Naive thymus-derived CD8-positive, alpha-beta T cell (primary cell): ENCODE measurements at places on chromosomes 4 and X.

GRCh38 chrX:112857478-112857878 lies 16.8 kb upstream of the AMOT start:
- no peaks in the 10 kb centered on the region for H3K27me3 ChIP-seq
- no peaks in the 10 kb centered on the region for H3K4me1 ChIP-seq
- H3K36me3 ChIP-seq: no peaks in the 10 kb centered on the region
- no peak overlapping the region for H3K27ac ChIP-seq

DNA sequence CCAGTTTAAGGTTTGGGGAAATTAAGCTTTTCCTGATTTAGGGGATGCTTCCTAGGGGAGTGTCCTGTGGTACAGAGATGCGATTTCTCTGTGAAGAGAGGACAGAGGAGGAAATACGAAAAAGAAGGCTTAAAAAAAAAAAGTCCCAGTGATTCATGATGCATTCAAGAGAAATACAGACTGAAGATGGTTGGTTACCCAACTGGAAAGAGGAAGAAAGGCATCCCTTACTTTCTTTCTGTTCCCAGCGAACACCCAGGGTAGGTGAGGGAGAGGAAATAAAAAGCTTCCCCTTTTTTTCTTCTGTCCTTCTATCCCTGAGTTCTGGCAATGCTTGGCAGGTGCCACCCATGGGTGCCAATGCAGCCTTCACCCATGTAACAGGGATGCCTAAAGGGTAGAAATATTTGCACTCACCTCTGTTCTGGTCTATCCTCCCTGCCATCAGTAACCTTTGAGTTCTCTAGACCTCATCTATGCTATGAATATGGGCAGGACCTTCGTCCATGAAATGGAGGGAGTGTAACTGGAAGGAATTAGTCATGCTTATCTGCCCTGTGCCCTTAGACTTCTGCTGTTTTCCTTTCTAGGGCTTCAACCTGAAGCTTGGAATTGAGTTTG lies 230.1 kb upstream of the GALNTL6 start:
- no peaks in the 10 kb centered on the region for H3K4me1 ChIP-seq
- H3K4me3 ChIP-seq: no peak overlapping the region
- H3K27ac ChIP-seq: no peak overlapping the region
- H3K36me3 ChIP-seq: no peaks in the 10 kb centered on the region
- H3K27me3 ChIP-seq: no peaks in the 10 kb centered on the region
- DNase-seq: no peak

DNA sequence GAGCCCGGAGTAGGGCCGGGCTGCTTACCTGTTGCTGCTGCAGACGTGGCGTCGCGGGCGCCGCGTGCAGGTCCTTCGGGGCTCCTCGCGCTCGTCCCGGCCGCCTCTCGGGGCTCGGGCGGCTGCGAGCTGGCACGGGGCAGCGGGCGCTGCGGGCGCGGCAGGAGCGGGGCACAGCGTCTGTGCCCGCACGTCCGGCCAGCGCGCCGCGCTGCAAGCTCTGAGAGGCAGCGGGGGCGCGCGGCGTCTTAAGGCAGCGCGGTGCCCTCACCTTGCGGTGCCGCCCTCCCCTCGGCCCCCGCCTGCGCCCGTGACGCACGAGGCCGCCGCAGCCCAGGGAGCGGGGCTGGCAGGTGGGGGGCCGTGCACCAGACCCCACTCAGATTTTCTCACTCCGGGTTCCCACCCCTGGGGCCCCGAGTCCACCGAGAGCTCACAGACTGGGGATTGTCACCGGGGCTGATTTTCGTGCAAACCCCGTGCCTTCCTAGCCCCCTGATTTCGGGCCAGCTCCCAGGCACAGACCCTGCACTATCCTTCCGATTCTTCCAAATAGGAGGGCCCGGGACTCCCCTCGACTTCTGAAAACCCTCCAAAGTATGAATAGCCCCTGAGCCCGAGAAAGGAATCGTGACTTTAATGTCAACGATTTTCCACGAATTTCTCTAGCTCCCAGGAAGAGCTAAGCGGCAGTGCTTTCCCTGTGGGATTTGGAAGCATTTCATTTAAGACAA lies at the start of gene GPR101:
Gene GPR101 (minus strand): TSS at position 222 of the 734 bp plus-strand sequence. CDS start 2,321 bp downstream, outside the sequence.
- no peak for DNase-seq
- H3K27ac ChIP-seq: no peak within 1 kb of the TSS
- peaks cover 4% of the 10 kb centered on the region for H3K4me1 ChIP-seq
- peaks cover 38% of the 10 kb centered on the region for H3K27me3 ChIP-seq
- H3K4me3 ChIP-seq: peak within 1 kb of the TSS; percentile 35
- peaks cover 2% of the 10 kb centered on the region for H3K36me3 ChIP-seq

GRCh38 chrX:22033818-22034217 lies 1.7 kb downstream of the PHEX start:
- H3K36me3 ChIP-seq: no peaks in the 10 kb centered on the region
- no peak for DNase-seq
- H3K27me3 ChIP-seq: no peaks in the 10 kb centered on the region
- H3K4me1 ChIP-seq: no peaks in the 10 kb centered on the region
- H3K4me3 ChIP-seq: no peak overlapping the region

GRCh38 chrX:30005813-30006212 lies 209.6 kb upstream of the MAGEB2 start:
- H3K27ac ChIP-seq: no peak overlapping the region
- DNase-seq: no peak
- H3K36me3 ChIP-seq: no peaks in the 10 kb centered on the region
- no peaks in the 10 kb centered on the region for H3K4me1 ChIP-seq
- no peak overlapping the region for H3K4me3 ChIP-seq
- H3K27me3 ChIP-seq: no peaks in the 10 kb centered on the region

- H3K27ac ChIP-seq: peak overlapping the region; percentile 75
- no peak for DNase-seq
These were observed 20.3 kb downstream of the KLF3 start for GRCh38 chr4:38684271-38684670.

DNA sequence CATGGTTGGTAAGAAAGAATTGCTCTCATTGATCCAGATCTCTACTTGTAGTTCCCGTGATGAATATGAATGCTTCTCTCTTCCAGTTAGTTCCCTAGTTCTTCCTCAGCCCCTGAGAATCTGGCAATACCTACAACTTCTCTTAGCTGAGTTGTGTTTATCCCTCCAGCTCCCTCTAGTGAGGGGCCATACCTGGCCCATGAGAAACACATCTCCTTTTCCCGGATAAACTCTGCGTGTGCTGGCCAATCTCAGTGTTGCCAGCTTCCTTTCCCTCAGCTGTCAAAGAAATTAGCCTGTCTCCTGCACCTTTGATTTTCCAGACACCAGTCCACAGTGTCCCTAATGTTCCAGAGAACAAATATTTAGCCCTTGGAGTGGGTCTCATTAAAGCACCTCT lies 5.7 kb downstream of the CBLL2 start:
- peaks cover 8% of the 10 kb centered on the region for H3K27me3 ChIP-seq
- no peaks in the 10 kb centered on the region for H3K36me3 ChIP-seq
- no peak overlapping the region for H3K27ac ChIP-seq
- DNase-seq: no peak
- no peak overlapping the region for H3K4me3 ChIP-seq

DNA sequence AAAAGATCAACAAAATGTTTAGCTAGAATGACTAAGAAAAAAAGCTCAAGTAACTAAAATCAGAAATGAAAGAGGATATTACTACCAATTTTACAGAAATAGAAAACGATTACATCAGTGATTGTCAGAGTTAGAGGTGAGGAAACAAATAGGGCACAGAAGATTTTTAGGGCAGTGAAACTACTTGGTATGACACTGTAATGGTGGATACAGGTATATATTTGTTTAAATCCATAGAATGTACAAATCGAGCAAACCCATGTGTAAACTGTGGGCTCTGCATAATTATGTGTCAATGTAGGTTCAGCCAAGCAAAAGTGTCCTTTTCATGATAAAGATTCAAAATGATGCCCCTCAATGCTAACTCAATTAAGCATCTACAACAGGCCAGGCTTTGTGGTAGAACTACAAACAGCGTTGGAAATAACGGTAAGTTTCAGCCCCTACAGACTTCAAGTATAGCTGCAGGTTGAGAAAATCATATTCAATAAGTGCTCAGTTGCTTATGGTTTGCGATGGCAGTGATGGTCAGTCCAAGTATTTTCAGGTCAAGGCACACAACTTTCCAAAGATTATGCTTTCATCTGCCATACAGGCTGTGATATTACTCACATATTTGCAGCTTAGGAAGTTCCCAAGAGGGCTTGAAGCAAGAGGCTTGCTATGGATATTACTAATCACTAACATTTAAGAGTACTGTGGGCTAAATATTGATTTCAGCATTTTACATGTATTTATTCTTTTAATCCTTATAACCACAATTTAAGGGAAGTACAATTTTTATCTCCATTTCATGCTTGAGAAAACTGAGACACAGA lies 158.6 kb downstream of the TET2 start:
- H3K36me3 ChIP-seq: peaks cover 24% of the 10 kb centered on the region
- no peak for DNase-seq
- no peaks in the 10 kb centered on the region for H3K27me3 ChIP-seq
- H3K27ac ChIP-seq: no peak overlapping the region
- H3K4me3 ChIP-seq: no peak overlapping the region

- peaks cover 3% of the 10 kb centered on the region for H3K36me3 ChIP-seq
- H3K4me1 ChIP-seq: peaks cover 6% of the 10 kb centered on the region
- peaks cover 34% of the 10 kb centered on the region for H3K27me3 ChIP-seq
- peak; percentile 19 for DNase-seq
These were observed at the start of gene FGD1 for GRCh38 chrX:54495814-54496516. Gene FGD1, minus strand, starts transcription at chrX:54496234. Its CDS starts 802 bp downstream, at chrX:54495432.

- H3K27me3 ChIP-seq: no peaks in the 10 kb centered on the region
- DNase-seq: no peak
- peak overlapping the region; percentile 68 for H3K27ac ChIP-seq
- H3K36me3 ChIP-seq: peaks cover 91% of the 10 kb centered on the region
These were observed 89.9 kb upstream of the TLR2 start for GRCh38 chr4:153594210-153594609.

GRCh38 chr4:83282049-83282535 lies 2.5 kb downstream of the COQ2 start:
- H3K4me3 ChIP-seq: peak overlapping the region; percentile 44
- H3K36me3 ChIP-seq: peaks cover 5% of the 10 kb centered on the region
- H3K27ac ChIP-seq: no peak overlapping the region
- no peaks in the 10 kb centered on the region for H3K27me3 ChIP-seq
- peak; percentile 56 for DNase-seq
- peaks cover 34% of the 10 kb centered on the region for H3K4me1 ChIP-seq
